Heart left ventricle (tissue), 16 donors: ENCODE measurements at places on chromosomes 11 and 22. TPM values are rescaled to one million over a fixed set of nuclear protein-coding genes. Genes with fewer than 3 reads are reported as not detected.

Gene CBLIF
- not detected for total RNA-seq

DNA sequence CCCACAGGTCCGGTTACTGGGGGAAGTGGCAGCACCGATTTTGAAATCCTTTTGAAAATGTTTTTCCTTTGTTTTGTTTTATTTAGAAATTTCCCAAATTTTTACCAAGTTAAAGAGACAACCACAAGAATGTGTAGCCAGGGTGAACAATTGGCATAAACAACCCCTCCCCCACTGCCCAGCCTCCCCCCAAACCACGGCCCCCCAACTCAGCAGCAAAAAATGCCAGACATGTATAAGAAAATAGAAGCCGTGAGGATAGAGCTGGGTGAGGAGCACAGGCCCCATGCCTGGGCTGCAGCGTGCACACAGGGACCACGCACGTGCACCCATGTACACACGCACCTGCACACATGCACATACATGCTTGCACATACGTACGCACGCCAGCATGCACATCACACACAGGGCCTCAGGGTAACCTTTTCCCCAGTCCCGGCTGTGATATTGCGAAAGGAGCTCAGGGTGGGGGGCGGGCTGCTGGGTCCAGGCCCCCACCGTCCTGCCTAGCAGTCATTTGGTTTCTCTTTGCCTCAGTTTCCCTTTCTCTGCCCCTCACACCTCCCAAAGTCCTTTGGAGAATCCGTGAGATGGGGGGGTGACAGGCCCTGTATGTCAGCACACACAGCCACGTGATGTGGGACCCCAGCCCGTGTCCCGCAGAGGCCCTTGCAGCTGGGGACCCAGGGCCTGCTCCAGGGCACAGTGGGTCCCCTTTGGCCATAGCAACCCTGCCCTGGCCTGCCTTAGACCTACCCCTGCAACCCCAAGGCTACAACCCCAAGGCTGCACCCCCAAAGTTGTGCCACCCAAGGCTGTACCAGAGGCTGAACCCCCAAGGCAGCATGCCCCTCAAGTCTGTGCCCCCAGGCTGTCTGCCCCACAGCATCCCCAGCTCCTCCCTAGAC lies 42.9 kb downstream of the IGF2 start:
- peak; percentile 44 for DNase-seq

DNA sequence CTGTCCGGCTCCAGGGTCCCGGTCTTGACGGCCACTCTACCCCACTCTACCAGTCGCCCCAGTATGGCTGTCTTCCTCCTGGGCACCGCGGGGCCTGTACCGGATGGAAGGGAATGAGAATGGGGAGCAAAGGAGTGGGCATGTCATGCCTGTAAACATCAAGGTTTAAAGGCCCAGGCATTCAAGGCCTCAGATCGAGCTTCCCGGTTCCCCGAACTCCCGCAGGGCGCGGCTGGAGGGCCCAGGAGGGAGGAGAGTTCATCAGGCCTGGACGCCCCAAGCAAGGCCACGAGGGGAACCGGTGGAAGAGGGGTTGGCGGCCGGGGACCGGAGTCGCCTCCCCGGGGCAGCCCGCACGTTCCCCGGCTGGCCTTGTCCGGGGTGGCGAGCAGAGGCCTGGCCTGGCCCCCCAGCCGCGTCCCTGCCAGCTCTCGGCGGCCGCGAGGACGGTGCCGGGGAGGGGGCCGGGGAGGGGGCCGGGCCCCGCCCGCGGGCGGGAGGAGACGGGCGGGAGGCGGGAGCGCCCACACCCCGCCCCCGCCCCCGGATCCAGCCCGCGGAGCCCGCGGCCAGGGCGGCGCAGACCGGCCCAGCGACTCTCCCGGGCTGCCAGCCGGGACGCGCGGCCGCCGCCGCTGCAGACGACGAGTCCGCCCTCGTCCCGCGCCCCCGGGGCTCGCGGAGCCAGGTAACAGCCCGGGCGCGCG lies at the start of gene CDC42EP1:
TSS of gene CDC42EP1 (plus strand) at position 580 of the 707 bp plus-strand sequence. CDS start 5,870 bp downstream, outside the sequence.
- peak; percentile 77 for DNase-seq

DNA sequence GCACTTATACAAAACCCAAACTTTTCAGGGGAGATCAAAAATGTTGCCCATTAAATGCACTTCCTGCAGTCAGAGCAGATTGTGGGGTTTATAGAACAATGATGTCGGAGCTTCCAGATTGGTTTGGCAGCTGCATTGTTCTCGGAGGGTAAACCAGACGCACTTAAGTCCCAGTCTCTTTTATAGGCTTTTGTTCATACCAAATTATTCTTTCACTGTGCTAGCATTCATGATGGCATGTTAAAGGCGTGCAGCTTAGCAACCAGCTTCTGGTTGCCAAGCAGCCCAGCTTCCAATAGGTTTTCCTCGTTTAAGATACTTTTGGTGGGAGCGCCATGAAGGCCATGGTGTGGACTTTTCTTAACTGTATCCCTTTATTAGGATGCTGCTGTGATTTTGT lies 40.9 kb downstream of the ZC3H12C start:
- no peak for DNase-seq

DNA sequence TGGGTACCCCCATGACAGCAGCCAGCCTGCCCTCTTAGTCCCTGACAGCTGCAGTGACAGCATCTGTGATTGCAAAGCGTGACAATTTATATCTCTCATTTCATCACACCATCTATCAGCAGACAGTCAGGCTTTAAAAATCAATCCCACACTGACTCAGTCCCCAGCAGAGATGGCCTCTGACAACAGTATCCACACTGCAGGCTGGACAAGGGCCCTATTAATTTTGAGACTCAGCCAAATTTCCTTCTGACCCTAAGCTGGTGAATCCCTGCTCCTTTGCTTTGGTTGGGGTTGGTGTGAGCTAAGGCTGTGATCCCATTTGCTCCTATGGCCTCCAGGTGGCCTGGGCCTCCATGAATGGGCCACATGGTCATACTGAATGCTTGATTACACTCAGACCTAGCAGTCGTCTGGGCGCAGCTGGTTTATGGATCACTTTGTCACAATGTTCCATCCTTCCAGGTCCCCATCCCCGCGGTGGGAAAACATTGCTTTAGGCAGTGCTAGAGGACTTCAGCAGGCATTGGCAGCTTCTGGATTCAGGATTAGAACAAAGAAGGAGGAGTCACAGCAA lies 68.2 kb upstream of the B3GAT1 start:
- no peak for DNase-seq

DNA sequence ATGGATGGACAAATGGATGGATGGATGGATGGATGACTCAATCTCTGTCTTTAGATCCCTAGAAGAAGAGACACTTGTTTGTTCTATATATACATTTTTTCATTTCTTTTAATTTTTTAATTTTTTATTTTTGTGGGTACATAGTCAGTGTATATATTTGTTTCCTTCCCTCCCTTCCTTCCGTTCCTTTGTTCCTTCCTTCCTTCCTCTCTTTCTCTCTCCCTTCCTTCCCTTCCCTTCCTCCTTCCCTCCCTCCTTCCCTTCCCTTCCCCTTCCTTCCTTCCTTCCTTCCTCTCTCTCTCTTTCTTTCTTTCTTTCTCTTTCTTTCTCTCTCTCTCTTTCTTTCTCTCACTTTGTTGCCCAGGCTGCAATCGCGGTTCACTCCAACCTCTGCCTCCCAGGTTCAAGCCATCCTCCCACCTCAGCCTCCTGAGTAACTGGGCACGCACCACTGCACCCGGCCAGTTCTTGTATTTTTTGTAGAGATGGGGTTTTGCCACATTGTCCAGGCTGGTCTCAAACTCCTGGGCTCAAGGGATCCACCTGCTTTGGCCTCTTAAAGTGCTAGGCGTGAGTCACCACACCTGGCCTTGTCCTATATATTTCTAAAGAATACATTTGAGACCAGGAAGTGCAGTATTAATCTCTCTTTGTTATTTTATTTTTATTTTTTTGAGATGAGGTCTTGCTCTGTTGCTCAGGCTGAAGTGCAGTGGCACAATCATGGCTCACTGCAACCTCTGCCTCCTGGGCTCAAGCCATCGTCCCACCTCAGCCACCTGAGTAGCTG lies 42.5 kb upstream of the AQP11 start:
- DNase-seq: no peak

Gene ADM2
- total RNA-seq: not detected

GRCh38 chr22:32417906-32418305 lies 5.9 kb upstream of the RTCB start:
- DNase-seq: no peak

- DNase-seq: no peak
Observed at GRCh38 chr11:25039165-25039564, 542.3 kb downstream of the LUZP2 start.
